ENCODE measurements at places on chromosomes 12 and 14. TPM values are rescaled to one million over a fixed set of nuclear protein-coding genes. Genes with fewer than 3 reads are reported as not detected.

PLEKHG7 gene
- total RNA-seq = not detected

MYH6 gene
- not detected for total RNA-seq

RASAL1 gene
- not detected for total RNA-seq

OR4K17 gene
- not detected for total RNA-seq

IFNG-AS1 gene
- total RNA-seq = not detected

PZP gene
- total RNA-seq = not detected

ITGB7 gene
- 0.56 TPM for total RNA-seq

PMCH gene
- total RNA-seq = not detected

PEBP1 gene
- total RNA-seq = 198 TPM

POTEM gene
- not detected for total RNA-seq

ADSS1 gene
- total RNA-seq = 1.7 TPM

ASCL1 gene
- not detected for total RNA-seq

GNG2 gene
- total RNA-seq = 7.7 TPM

LHX5 gene
- total RNA-seq = not detected

LRRC43 gene
- 0.38 TPM for total RNA-seq

POU6F1 gene
- total RNA-seq = 2.5 TPM

CCDC184 gene
- total RNA-seq = 0.96 TPM

AQP5 gene
- total RNA-seq = not detected

Measured in regular cardiac myocyte (primary cell).